Activated CD8-positive, alpha-beta T cell treated with anti-CD3 and anti-CD28 coated beads, Interleukin-2, amount 10 ng/mL, durations not matched to agents 7 days and 5 days (primary cell): ENCODE measurements at places on chromosomes 12 and 14.

DNA sequence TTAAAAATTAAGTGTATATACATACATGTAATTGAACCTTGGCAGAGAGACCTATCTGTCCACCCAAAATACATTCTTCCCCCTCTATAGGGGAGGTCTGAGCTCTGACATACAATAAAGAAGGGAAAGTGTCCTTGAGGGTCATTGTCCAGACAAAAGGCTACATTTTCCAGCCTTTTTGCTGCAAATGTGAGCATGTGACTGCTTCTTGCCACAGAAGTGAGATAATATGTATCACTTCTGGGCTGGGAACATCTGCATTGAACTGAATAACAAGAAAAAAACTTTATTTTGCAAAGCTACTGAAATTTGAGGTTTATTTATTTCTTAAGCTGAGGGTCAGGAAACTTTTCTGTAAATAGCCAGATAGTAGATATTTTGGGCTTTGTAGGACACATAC lies 131.3 kb downstream of the TBC1D30 start:
- H3K4me3 ChIP-seq: no peak overlapping the region
- DNase-seq: no peak

DNA sequence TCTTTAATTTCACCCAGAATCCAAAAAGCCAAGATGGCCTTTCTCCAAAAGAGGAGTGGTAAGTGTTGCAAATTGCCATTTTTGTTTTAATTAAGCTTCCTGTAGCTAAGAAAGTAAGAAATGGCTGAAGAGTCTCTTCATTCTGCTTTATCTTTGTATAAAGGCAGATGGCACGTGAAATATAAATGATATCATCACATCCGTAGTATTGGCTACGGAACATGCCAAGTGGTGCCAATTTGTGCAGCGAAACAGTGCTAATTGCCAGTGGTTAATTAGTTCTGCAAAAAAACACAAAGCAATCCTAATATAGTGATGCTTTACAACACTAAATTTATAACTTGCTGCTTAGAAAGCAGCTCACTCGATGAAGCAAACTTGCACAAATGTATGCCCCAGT lies 29.4 kb downstream of the PLEKHG7 start:
- H3K4me1 ChIP-seq: no peaks in the 10 kb centered on the region
- H3K27me3 ChIP-seq: no peaks in the 10 kb centered on the region
- no peak for DNase-seq
- no peaks in the 10 kb centered on the region for H3K36me3 ChIP-seq
- no peak overlapping the region for H3K27ac ChIP-seq
- H3K4me3 ChIP-seq: no peak overlapping the region

GRCh38 chr12:25840678-25841465 lies 117.6 kb upstream of the RASSF8 start:
- H3K27me3 ChIP-seq: peaks cover 4% of the 10 kb centered on the region
- H3K27ac ChIP-seq: no peak overlapping the region
- H3K4me1 ChIP-seq: no peaks in the 10 kb centered on the region
- no peaks in the 10 kb centered on the region for H3K36me3 ChIP-seq
- H3K4me3 ChIP-seq: no peak overlapping the region
- no peak for DNase-seq

DNA sequence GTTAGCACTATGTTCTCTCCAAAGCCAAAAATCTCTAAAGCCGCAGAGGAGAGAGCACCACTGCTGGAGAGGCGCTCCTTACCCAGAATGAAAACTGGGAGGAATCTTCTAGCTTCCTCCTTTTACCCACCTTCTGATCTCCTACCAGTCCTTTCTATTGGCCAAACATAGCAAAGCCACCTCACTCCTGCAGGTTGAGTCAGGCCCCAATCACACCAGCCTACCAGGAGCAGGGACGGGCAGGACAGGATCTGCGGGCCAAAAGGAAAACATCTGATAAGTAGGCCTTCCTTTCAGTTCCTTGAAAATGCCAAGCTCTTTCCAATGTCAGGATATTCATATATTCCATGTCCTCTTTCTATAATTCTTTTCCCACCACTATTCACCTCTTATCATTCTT lies 197.7 kb upstream of the CNOT2 start:
- DNase-seq: no peak
- H3K4me3 ChIP-seq: no peak overlapping the region
- H3K27ac ChIP-seq: no peak overlapping the region
- no peaks in the 10 kb centered on the region for H3K36me3 ChIP-seq
- H3K4me1 ChIP-seq: peaks cover 14% of the 10 kb centered on the region

- H3K27ac ChIP-seq: no peak overlapping the region
- no peaks in the 10 kb centered on the region for H3K36me3 ChIP-seq
- DNase-seq: no peak
- H3K4me3 ChIP-seq: no peak overlapping the region
- H3K27me3 ChIP-seq: peaks cover 14% of the 10 kb centered on the region
Measured at GRCh38 chr14:38992067-38992844, 110.8 kb downstream of the SEC23A start.

DNA sequence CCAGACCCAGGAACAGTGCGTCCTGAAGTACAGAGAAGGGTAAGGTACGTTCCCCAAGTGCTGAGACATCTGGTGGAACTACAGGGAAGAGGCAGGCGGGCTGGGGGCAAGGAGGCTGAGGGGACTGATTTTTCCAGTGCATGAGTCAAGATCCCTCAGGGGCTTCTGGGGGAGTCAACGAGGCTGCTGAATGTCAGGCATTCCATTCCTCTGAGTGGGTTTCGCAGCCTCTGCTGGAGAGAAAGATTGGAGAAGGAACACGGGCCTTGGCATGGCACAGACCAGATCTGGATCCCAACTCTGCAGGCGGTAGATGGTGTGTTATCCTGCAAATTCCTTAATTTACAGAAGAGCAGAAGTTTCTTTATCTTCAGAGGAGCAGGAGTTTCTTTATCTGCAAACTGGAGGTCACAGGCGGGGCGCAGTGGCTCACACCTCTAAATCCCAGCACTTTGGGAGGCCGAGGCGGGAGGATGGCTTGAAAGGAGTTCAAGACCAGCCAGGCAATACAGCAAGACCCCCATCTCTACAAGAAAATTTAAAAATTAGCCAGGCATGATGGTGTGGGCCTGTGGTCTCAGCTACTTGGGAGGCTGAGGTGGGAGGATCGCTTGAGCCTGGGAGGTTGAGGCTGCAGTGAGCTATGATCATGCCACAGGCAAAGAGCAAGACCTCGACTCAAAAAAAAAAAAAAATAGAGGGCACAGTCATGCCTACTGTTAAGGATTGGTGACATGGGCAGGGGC lies 132.6 kb upstream of the MAP1LC3B2 start:
- no peaks in the 10 kb centered on the region for H3K27me3 ChIP-seq
- no peak overlapping the region for H3K4me3 ChIP-seq
- H3K27ac ChIP-seq: no peak overlapping the region
- H3K4me1 ChIP-seq: no peaks in the 10 kb centered on the region

GRCh38 chr12:32264961-32265360 lies 134.4 kb upstream of the FGD4 start:
- no peak overlapping the region for H3K4me3 ChIP-seq
- no peak for DNase-seq
- H3K36me3 ChIP-seq: no peaks in the 10 kb centered on the region
- no peaks in the 10 kb centered on the region for H3K27me3 ChIP-seq
- H3K4me1 ChIP-seq: peaks cover 4% of the 10 kb centered on the region

- no peaks in the 10 kb centered on the region for H3K36me3 ChIP-seq
- H3K4me3 ChIP-seq: no peak overlapping the region
- no peak for DNase-seq
- no peak overlapping the region for H3K27ac ChIP-seq
- H3K4me1 ChIP-seq: no peaks in the 10 kb centered on the region
Measured at GRCh38 chr14:94406910-94407309, 18.5 kb upstream of the SERPINA1 start.

DNA sequence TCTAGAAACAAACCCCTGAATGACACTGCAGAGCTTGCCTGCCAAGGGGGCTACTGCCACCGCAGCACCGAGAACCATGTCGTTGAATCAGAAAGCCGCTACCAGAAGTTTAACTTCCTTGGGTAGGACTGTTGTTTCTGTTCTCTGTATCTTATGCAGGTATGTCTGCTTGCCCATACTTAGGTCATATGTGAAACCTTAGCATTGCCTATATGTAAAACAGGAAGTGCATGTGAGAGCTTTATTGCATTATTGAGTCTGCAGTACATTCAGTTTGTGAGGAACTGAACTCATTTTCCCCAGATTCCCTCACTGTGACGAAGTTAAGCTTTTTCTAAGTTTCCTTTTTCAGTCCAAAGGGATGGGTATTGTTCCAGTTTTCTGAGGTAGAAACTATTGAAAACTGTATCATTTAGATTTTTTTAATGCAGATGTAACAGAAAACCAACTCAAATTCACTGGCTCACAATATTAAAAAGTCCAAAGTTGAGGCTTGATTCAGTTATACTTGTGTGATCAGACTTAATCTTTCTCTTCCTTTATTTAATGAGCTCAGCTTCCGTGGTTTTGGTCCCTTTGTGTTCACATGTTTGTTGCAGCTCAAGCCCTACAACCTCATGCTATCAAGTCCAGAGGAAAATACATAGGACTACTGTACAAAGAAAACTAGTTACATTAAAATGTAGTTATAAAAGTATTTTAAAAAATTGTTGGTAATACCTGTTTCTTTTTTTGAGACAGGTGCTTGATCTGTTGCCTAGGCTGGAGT lies 6.9 kb downstream of the FBXO34 start:
- peaks cover 11% of the 10 kb centered on the region for H3K36me3 ChIP-seq
- H3K4me1 ChIP-seq: peaks cover 46% of the 10 kb centered on the region

- no peak for DNase-seq
- no peak overlapping the region for H3K4me3 ChIP-seq
- peaks cover 7% of the 10 kb centered on the region for H3K27me3 ChIP-seq
- no peak overlapping the region for H3K27ac ChIP-seq
- no peaks in the 10 kb centered on the region for H3K36me3 ChIP-seq
Measured at GRCh38 chr12:24997496-24997895, 48.6 kb upstream of the BCAT1 start.

- H3K4me3 ChIP-seq: no peak overlapping the region
- no peak overlapping the region for H3K27ac ChIP-seq
- no peaks in the 10 kb centered on the region for H3K4me1 ChIP-seq
- no peaks in the 10 kb centered on the region for H3K27me3 ChIP-seq
- DNase-seq: no peak
Measured at GRCh38 chr12:2074792-2075191, 22.0 kb downstream of the CACNA1C start.

DNA sequence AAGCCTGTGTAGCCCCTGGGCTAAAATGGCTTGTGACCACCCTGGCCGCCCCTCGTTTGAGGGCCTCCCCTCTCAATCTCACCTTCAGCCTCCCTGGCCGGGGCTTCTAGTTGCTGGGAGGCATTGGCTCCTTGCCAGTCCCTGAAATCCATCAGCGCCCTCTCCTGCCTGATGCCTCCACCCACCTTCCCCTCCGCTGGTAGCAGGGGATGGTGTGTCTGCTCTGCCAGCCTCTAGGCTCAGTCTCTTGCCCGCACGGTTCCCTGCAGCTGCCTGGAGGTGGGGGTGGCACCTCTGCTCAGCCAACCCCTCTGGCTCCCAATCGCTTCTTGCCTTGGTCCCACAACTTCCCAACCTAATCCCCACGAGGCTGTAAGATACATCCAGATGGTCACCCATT lies 167.9 kb downstream of the PHETA1 start:
- H3K4me1 ChIP-seq: peaks cover 34% of the 10 kb centered on the region
- no peak for DNase-seq
- H3K27ac ChIP-seq: no peak overlapping the region
- H3K27me3 ChIP-seq: peaks cover 27% of the 10 kb centered on the region
- H3K4me3 ChIP-seq: no peak overlapping the region

GRCh38 chr14:25350802-25351201 lies 300.9 kb upstream of the STXBP6 start:
- H3K27me3 ChIP-seq: no peaks in the 10 kb centered on the region
- no peaks in the 10 kb centered on the region for H3K36me3 ChIP-seq
- no peak overlapping the region for H3K27ac ChIP-seq
- no peak overlapping the region for H3K4me3 ChIP-seq
- DNase-seq: no peak

DNA sequence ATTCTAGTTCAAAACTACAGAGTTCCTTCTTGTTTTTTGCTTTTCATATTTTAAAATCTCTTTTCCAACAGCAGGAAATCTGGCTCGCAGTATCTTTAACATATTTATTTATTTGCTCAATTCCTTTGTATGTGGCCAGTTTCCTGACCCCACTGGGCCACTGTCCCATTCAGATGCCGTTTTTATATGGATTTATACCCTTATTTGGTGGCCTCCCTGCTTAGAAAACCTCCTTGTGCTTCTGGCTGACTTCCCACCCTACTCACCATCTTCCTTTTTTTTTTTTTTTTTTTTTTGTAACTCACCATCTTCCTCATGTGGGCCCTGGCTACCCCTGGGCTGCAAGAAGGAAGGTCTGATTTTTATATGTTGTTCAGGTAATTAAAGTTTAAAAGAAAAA lies 53.9 kb downstream of the TTLL5 start:
- no peaks in the 10 kb centered on the region for H3K27me3 ChIP-seq
- no peak for DNase-seq
- no peak overlapping the region for H3K4me3 ChIP-seq
- peaks cover 6% of the 10 kb centered on the region for H3K36me3 ChIP-seq

GRCh38 chr12:5154091-5154490 lies 110.4 kb downstream of the KCNA5 start:
- H3K27ac ChIP-seq: no peak overlapping the region
- H3K4me1 ChIP-seq: no peaks in the 10 kb centered on the region
- H3K36me3 ChIP-seq: no peaks in the 10 kb centered on the region

DNA sequence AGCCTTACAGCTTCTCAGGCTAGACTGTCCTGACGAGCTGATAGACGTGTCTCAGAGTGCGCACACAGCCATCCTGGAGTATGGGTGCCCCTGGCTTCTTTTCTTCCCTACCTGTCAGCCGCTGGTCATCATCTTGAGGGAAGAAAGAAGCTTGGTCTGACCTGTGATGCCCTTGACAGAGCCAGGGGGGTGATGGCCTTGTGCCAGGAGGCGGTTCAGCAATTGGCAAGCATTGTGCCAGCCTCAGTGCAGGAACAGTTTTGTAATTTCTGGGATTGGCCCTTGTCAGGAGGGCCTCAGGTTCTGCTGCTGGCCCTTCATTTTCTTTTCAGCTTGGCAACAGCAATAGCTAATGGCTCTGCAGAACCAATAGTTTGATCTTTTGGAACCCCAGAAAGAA lies 80.1 kb downstream of the ADCK1 start:
- DNase-seq: no peak
- no peaks in the 10 kb centered on the region for H3K36me3 ChIP-seq
- H3K4me1 ChIP-seq: no peaks in the 10 kb centered on the region
- no peaks in the 10 kb centered on the region for H3K27me3 ChIP-seq
- H3K4me3 ChIP-seq: no peak overlapping the region
- H3K27ac ChIP-seq: no peak overlapping the region

- no peaks in the 10 kb centered on the region for H3K36me3 ChIP-seq
- DNase-seq: no peak
- H3K27ac ChIP-seq: no peak overlapping the region
- no peaks in the 10 kb centered on the region for H3K4me1 ChIP-seq
Measured at GRCh38 chr12:107207931-107208525, 114.7 kb upstream of the CRY1 start.

- peaks cover 3% of the 10 kb centered on the region for H3K27me3 ChIP-seq
- H3K27ac ChIP-seq: no peak overlapping the region
- no peaks in the 10 kb centered on the region for H3K36me3 ChIP-seq
- DNase-seq: no peak
Measured at GRCh38 chr14:23145794-23146350, 26.8 kb upstream of the CEBPE start.
